ENCODE measurements at places on chromosomes 4 and X.

GRCh38 chr4:161172396-161173026 is 991.3 kb downstream of the FSTL5 start:
- no peak for DNase-seq

DNA sequence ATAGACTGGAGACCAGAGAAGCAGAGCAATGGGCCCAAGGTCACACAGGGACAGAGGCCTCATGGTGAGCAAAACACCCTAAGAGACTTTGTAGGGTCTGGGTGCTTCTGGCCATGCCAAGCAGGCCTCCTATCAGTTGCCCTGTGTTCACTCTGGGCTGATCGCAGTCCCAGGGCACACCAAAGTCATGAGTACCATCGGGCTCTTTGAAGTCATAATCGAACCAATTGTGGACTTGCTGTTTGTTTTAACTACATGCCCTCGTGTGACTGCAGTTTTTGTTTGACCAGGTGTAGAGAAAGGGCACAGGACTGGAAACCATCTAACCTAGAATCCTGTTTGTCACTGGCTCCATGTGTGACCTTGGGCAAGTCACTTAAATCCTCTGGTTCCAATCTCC is 172.5 kb upstream of the CPEB2 start:
- no peak for DNase-seq

DNA sequence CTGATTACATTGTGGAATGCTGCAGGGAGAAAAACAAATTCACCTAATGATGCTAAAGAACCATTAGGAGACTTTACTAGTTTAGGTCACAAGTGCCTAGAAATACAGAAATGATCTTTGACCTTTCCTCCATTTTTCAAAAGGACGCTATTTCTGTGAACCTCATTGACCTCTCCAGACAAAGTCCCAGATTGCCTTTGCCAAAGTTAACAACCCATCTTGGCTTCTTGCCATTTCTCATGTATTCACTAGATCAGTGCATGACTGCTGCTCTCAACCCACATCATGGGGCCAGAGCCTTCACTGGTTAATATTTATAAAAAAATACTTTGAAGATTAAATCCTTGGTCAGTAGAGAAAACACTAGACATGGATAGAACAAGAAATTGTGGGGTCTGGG is 19.9 kb upstream of the AR start:
- no peak for DNase-seq

DNA sequence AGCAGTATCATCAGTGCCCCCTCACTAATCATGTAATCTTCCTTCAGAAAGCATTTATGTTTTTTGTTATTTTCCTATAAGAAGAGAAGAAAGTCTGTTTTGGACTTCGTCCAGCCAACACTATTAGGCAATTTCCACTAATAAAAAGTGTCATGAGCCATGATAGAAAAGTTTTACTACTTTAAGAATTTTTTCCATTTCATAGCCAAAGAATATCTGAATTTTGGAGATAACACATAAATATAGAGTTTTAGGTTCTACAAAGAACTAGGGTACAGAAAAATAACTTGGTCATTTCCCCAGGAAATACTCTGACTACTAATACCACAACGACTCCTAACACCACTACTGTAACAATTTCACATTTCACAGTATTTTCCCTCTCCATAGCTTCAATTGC is 41.8 kb upstream of the VEGFC start:
- no peak for DNase-seq

GRCh38 chr4:141804836-141805235 is 168.5 kb downstream of the IL15 start:
- DNase-seq, result no peak

GRCh38 chr4:184762100-184762499 is 28.2 kb upstream of the CENPU start:
- no peak for DNase-seq

DNA sequence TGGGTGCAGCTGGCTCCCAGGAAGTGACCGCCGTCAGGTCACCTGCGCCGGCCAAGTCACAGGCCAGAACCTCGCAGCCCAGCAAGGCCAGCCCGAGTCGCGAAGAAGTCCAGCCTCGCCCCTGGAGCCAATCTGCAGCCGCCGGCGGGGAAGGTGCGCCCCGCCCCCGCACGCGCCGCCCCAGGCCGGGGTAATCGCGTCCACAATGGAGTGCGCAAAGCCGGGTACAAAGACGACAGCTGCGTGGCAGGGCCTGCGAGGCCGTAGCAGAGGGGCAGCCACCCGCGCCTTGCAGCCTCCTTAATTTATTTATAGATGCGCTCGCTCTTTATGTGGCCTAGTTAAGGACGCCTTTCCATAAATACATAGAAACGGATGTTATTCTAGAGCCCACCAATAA is 139.4 kb upstream of the CPEB2 start:
- DNase-seq, result no peak

DNA sequence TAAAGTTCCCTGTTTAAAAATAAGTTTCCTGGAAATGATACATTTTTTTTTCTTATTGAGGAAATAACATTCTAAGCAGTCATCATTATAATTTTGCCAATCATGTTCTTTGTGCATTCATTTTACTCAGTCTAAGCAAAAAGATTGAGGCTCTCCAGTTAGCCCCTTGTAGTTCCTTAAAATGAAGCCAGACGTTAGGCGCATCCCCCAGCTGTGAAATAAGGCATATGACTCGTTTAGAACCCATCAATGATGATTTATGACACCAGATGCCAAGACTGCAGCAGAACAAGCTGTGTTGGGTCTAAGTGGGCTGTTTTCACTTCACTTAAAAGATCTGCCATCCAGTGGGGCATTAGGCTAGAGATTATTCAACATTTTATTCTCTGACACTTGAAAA is 17.0 kb downstream of the PDGFC start:
- DNase-seq, result no peak

DNA sequence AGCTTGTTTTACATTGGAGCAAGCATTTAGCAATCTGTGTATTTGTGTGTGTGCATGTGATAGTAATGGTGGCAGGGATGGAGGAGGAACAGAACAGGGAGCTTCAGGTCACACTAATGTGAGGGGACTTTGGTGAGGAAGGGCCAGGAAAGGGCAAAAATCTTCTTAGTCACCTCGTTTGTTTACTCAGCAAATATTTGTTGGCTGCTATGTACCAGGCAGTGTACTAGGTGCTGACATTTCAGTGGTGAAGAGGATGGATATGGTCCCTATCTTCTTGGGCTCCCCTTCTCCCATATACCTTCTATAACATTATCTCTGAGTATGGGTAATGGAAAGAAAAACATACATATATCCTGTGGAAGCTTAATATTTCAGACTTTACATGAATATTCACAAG is 48.5 kb upstream of the HDAC8 start:
- DNase-seq, result no peak

GRCh38 chrX:148504506-148504905 is 4.1 kb downstream of the AFF2 start:
- no peak for DNase-seq

GRCh38 chr4:38149997-38150671 is 189.9 kb downstream of the PTTG2 start:
- no peak for DNase-seq

GRCh38 chr4:185838104-185838452 is 26.1 kb upstream of the SORBS2 start:
- DNase-seq, result no peak

DNA sequence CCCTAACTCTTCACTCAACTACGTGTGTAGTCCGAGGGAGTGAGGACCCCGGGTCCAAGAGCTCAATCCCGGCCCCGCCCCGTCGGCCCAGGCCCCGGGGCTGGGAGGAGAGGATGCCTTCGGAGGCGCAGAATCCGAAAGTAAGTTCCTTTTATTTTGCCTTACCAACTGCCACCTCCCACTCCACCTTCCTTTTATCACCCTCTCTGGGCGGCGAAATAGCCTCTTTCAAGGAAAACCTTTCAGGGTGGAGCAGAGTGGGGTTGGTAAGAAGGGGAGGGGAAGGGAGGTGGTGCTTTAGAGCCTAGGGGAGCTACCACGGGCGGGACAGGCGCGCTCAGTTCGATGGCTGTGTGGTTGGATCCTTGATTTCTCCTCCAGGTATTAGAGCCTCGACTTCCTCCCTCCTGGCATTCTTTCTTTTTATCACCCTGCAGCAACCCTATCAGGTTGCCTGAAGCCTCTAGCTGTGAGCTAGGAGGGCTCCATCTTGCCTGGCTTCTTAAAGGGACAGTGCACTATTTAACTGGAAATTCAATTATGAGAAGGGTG is 191.2 kb downstream of the RRAGB start:
- DNase-seq, result no peak

DNA sequence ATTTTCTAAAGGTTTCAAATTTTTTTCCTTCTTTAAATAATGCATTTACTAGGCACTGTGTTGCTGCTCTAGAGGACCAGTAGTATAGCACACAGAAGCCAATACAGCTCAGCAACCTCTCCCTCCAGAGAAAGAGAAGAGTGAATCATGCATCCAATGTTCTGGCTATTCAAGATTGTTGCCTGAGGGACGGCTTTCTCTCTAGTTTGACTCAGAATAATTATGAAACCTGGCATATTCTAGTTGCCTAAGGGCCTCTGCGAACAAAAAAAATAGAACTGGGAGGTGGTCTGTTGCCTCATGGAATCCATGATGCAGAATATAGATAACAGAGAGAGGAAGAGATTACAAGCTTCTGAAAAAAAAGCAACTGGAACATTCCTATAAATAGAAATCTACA is 1233.3 kb upstream of the PABPC4L start:
- no peak for DNase-seq

- no peak for DNase-seq
These were observed 346.4 kb downstream of the PTTG2 start for GRCh38 chr4:38306482-38307071.

GRCh38 chr4:3673176-3673575 is 93.0 kb upstream of the ADRA2C start:
- no peak for DNase-seq

DNA sequence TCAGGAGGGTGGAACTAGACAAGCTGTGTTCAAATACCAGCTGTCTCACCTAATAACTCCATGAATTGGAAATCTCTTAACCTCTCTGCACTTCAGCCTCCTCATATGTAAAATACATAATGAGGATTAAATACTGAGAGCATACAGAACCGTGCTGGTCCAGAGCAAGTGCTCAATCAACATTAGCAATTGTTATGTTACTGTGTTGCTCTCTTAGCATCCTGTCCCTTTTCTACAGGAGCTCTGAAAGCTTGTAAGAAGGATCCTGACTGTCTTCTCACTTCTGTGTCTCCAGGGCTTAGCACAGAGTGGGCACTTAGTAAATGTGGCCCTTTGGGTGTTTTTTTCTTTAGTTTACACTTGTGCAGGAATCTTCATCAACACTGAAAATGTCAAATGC is 1456.1 kb upstream of the IGFBP7 start:
- DNase-seq, result no peak

GRCh38 chrX:45807572-45808425 is 607.1 kb upstream of the DIPK2B start:
- DNase-seq, result no peak

- DNase-seq, result no peak
These were observed 52.8 kb downstream of the PPEF2 start for GRCh38 chr4:75849461-75849860.

GRCh38 chr4:80465238-80465637 is 129.7 kb downstream of the CFAP299 start:
- DNase-seq, result no peak

DNA sequence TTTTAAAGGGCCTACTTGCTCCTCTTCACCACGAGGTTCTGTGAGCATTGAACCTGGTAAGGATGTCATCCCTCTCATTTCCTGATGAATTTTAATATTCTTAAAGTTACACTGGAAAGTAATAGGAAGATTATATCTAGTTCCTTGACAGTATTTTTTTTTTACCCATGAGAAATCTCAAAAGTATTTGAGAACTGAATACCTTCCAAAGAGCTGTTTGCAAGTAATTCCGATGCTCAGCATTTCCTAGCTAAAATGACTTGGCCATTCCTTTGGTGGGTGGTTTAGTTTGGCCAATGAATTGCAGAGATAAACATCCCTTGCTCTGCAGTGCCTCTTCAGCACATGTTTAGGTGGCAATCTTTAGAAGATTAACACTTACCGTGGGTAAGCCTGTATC is 110.2 kb upstream of the WDR1 start:
- DNase-seq, result no peak

GRCh38 chr4:137463377-137464003 is 68.8 kb downstream of the PCDH18 start:
- DNase-seq, result no peak

GRCh38 chr4:73904491-73904890 is 35.3 kb downstream of the CXCL1 start:
- no peak for DNase-seq

DNA sequence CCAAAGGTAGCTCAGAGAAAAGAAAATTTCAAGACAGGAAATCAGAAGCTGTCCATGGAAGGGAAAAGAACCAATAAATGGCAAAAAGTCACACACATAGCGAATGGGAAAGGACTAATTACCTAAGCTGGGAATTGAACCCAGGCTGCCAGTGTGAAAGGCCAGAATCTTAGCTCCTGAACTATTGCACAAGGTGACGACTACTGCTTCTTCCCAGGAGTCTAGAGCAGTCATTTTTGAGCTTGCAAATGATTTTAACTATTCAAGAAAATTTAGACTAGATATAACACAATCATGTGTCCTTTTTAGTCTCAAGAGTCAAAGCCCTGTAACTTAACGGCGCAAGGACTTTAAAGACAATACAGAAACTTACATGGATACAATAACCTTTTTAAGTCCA is 34.1 kb upstream of the ZNF81 start:
- no peak for DNase-seq

DNA sequence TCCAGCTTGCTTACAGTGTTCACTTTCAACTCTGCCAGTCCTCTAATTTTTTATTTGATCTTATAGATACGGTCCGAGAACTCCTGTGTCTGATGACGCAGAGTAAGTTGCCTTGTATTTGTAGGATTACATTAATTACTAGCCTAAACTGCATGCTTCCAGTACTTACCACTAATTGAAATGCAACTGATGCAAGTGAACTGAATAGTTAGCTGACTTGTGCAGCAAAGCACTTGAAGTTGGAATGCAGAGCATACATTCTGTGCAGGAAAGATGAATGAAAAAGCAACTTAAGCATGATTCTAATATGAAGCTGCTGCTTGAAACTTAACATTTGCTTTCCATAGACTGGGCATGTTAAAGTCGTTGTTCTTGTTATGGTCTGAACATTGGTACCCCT is 100.9 kb downstream of the LIMCH1 start:
- no peak for DNase-seq

DNA sequence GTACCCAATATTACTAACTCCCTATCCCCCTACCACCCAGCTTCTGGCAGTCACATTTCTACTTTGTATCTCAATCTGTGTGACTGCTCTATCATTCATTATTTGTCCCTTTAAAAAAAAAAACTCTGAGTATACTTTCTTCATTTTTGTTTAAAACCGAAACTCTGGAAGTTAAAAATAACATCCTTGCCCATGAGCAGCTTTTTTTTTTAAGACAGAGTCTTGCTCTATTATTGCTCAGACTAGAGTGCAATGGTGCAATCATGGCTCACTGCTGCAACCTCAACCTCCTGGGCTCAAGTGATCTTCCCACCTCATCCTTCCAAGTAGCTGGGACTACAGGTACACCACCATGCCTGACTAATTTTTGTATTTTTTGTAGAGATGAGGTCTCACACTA is 15.8 kb downstream of the UBE2K start:
- DNase-seq, result no peak

GRCh38 chr4:161005746-161006145 is 1158.1 kb downstream of the FSTL5 start:
- no peak for DNase-seq

- no peak for DNase-seq
These were observed 6.2 kb downstream of the CCKAR start for GRCh38 chr4:26484032-26484515.

All from NCI-H1436 (cell line).